ENCODE measurements at places on chromosomes 7 and 10. TPM values are rescaled to one million over a fixed set of nuclear protein-coding genes. Genes with fewer than 3 reads are reported as not detected.

Gene FGL2
- total RNA-seq: 3.2 TPM

Gene TAS2R41
- total RNA-seq: not detected

Gene SEMA3E
- 36.9 TPM for total RNA-seq

Gene LRRC17
- 11.8 TPM for total RNA-seq

Gene SSBP1
- total RNA-seq: 65.2 TPM

Gene CC2D2B
- total RNA-seq: 0.98 TPM

Gene SLC16A12
- 2.2 TPM for total RNA-seq

Gene FAM241B
- 12.8 TPM for total RNA-seq

Gene MEST
- total RNA-seq: 68.1 TPM

Gene PRSS1
- not detected for total RNA-seq

Gene SORCS1
- total RNA-seq: 15.2 TPM

Gene TCERG1L
- total RNA-seq: 2.0 TPM

Gene GIMAP2
- total RNA-seq: 1.5 TPM

Gene TBC1D12
- total RNA-seq: 41.8 TPM

Gene SCART1
- total RNA-seq: 0.49 TPM

Gene TCF7L2
- total RNA-seq: 3.0 TPM

Gene ARHGAP21
- total RNA-seq: 208 TPM

Gene ASAH2
- total RNA-seq: 2.2 TPM

Gene IDI2
- not detected for total RNA-seq

Gene HABP2
- under 0.01 TPM for total RNA-seq
